PC-3 (cell line): ENCODE measurements at places on chromosomes 16 and 17. TPM values are rescaled to one million over a fixed set of nuclear protein-coding genes. Genes with fewer than 3 reads are reported as not detected.

DNA sequence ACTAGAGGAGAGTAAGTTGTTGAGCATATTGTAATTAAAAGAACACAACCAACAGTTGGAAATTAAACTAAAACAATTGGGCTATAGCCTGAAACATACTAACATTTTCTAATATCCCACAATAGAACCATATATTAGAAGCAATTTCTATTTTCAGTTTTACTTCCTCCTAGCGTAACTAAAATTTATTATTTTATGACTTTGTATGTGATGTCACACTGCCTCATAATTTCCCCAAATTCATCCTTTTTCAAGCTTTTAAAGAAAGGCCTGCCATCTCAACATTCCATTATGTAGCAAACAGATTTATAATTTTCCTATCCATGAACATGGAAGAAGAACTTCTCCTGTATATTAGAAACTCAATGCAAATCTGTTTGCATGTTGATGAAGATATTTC lies 110.2 kb downstream of the HS3ST3A1 start:
- no peak for DNase-seq

DNA sequence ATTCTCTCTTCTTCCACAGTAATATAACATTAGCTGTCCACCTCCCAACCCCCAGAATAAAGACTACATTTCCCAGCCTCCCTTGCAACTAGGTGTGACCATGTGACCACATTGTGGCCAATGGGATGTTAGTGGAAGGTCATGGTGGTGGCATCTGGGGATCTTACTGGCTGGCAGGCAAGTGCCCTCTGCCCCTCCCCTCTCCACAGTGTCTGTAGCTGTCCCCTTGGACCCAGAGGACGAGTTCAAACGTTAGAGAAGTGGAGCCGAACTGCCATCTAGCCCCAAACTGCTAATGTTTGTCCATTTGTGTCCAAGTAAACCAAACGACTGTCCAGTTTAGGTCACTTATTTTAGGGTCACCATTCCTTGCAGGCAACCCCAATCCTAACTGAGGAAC lies 26.6 kb upstream of the KCNG4 start:
- peak; percentile 51 for DNase-seq

DNA sequence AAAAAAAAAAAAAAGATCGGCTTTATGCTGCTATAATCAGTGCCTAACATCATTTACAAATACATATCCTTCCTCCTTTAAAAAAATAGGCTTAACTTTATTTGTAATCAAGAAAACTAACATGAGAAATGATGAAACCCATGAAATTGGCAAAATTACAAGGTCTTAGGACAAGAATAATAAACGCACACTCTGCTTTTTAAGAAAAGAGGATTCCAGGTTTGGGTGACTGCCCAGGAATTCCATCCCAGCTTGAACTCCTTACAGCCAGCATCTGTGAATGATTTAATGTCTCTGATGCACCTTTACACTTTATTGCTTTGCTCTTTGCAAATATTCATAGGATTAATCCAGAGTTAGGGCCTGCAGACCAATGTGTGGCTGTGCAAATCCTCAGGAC lies 196.0 kb downstream of the CBLN1 start:
- no peak for DNase-seq

- no peak for DNase-seq
Measured at GRCh38 chr16:47687694-47688093, 226.6 kb downstream of the PHKB start.

DNA sequence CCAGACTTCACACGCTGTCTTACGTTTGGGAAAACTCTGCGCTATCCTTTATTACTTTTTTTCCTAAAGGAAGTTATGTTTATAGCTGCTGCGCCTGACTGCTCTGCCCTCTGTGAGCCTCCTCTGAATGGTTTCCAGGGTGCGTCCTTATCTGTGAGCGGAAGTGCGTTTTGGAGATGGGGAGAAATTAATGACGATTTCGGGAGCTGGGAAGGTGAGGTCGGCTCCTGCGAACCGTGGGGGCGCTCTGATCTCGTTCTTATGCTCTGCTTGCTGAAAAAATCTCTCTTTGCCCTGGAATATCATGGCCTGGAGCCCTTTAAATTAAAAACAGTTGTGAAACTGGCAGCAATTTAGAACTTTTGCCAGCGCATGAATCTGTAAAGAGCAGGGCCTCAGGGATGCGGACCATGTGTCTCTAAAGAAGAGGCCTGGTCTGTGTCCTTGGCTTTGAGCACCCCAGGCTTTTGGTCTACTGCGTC lies 135.7 kb upstream of the ZFHX3 start:
- DNase-seq, result no peak

Gene SGCA
- not detected in 2 replicates for total RNA-seq

Gene KCNJ16
- not detected in 2 replicates for total RNA-seq

- peak; percentile 2 for DNase-seq
Measured at GRCh38 chr16:26569793-26570192, 496.9 kb upstream of the C16orf82 start.

- DNase-seq, result no peak
Measured at GRCh38 chr16:53285236-53285635, 149.0 kb upstream of the RBL2 start.

- no peak for DNase-seq
Measured at GRCh38 chr17:8572764-8573163, 57.8 kb downstream of the MYH10 start.

- DNase-seq, result no peak
Measured at GRCh38 chr17:7343250-7343649, 6.9 kb downstream of the ACAP1 start.

Gene FAM171A2
- 16.3 and 22.6 TPM in 2 replicates for total RNA-seq

Gene OR3A3
- total RNA-seq, result not detected in 2 replicates

DNA sequence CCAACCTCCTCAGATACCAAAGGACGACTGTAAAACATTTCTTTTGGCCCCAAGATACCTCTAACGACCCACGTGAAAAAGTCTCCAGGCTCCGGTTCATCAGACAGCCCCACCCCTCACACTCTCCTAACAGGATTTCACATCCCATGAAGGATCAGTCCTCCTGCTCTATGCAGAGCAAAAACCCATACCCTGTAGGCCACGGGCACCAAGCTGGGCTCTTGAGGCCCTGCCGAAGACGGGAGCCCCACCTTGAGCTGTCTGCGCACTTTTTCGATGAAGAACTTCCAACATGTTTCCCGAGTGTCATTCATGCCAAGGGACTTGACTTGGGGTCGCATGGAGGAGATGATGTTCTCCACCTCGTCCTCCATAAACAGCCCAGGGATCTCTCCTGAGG lies 89.9 kb downstream of the PGS1 start:
- DNase-seq, result no peak

DNA sequence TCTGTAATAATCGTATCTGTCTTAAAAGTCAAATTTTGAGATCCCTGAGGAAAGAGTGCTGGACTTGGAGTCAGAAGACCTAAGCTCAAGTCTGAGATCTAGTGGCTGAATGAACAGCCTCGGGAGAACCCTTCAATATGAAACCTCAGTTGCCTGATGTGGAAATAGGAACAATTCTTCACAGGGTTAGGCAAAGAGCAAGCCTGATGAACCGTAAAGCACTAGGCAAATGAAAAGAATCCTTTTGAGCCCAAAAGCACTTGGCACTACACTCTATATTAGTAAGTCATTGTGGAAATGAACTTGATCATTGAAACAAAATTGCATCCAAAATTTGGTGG lies 20.2 kb downstream of the TXNDC11 start:
- DNase-seq, result no peak

Gene TMEM235
- total RNA-seq, result not detected in 2 replicates

Gene CACNG3
- not detected in 2 replicates for total RNA-seq

DNA sequence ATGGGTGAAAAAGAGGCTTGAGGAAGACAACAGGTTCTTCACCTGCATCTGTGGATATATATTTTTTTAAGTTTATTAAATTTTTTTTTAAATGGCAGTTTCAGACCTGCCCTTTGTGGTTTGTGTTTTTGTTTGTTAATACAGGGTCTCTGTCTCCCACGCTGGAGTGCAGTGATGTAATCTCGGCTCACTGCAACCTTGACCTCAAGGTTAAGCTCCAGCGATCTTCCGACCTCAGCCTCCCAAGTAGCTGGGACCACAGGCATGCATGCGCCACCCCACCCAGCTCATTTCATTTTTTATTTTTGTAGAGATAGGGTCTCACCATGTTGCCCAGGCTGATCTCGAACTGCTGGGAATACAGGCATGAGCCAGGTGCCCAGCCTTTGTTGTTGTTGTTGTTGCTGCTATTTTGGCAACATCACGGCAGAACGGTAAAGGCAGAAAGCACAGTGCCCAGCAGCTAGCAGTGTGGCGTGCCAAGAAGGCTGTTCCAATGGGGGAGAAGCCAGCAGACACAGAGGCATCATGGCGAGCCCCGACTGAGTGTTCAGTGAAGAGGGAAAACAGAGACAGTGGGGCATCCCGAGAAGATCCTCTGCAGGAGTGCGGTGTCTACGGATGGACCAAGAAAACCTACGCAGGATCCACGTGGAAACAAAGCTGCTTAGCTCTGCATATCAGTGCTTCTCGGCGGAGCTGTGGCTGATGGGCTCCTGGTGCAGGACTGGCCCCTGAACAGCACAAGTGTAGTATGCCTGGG lies 19.6 kb downstream of the TMC6 start:
- no peak for DNase-seq

DNA sequence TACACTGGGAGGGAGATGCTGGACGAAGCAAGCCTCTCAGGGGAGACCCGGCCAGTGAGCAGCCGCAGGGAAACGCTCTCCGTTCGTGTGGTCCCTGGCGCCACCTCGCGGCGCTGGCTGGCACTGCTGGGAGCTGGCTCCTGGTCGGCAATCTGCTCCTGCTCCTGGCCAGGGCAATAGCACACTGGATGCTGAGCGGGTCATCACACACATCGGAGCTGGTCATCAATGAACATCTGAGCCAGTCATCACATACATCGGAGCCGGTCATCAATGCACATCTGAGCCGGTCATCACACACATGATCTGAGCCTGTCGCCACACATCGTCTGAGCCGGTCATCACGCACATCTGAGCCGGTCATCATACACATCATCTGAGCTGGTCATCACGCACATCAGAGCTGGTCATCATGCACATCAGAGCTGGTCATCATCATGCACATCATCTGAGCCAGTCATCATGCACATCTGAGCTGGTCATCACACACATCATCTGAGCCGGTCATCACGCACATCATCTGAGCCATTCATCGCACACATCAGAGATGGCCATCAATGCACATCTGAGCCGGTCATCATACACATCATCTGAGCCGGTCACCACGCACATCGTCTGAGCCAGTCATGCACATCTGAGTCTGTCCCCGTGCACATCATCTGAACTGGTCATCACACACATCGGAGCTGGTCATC lies 217.3 kb downstream of the RBFOX3 start:
- peak; percentile 91 for DNase-seq

GRCh38 chr16:73636196-73636595 lies 588.3 kb upstream of the ZFHX3 start:
- DNase-seq, result no peak

Gene TBC1D3
- total RNA-seq, result not detected in 2 replicates

Gene DDX52
- total RNA-seq, result 12.5 and 12.9 TPM in 2 replicates

DNA sequence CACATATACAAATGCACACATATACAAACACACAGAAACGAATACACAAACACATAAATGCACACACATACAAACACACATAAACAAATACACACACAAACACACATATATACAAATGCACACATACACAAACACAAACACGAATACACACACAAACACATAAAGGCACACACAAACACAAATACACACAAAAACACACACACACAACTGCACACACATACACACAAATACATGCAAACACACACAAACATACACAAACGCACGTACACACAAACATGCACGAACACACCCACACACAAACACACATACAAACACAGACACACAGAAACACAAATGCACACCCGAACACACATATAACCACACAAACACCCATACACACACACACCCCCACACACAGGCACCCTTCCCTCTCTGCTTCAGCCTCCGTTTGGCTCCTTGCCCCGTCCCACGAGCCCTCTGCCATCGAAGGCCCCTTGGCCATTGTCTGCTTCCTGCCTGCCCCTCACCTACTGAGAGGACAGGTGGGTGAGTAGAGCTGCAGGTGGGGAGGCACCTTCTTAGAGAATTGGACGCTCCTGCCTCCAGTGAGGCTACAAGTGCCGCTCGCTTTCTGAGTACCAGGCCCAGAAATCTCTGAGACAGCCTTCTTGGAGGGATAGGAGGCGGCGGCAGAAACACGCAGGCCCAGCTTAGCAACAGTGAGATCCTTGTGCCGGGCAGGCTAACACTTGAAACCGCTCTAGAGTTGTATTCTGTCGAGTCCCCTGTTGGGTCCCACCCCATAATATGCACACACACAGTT lies 331.2 kb downstream of the FOXL1 start:
- no peak for DNase-seq

DNA sequence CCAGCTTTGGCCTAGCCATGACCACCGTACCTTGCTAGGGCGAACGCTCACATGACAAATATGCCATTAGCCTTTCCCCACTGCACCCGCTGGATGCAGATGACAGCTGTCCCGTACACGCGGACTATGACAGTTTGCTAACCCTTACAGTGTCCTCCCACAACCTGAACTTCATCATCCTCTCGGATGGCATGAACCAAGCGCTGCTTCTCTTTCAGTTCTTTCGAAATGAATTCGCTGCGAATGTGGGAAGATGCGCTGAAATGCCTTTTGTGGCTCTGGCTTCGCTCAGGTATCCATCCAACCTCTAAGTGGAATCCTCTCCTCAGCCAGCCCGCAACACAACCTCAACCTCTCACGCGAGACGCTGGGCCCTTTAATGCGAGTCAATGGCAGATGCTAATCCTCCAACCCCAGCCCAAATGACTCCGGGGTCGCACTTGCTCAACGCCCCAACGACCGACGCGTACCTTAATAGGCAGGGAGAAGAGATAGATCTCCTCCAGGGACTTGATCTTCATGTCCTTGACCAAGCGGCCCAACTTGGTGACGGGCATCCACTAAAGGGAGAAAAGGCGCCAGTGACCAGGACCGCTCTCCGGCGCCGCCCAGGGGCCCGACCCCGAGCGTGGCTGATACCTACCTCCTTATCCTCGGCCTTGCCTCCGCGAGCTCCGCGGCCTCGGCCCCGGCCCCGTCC lies 670 bp downstream of the RPS2 start:
- DNase-seq, result no peak

Gene CFAP97D1
- total RNA-seq, result 0.12 and 0.29 TPM in 2 replicates

Gene FBXO39
- not detected in 2 replicates for total RNA-seq

Gene TEDC2
- 35.5 and 44.9 TPM in 2 replicates for total RNA-seq

- peak; percentile 99 for DNase-seq
Measured at GRCh38 chr17:14205992-14206461, 30.6 kb downstream of the CDRT15 start.

Gene NQO1
- 193 and 251 TPM in 2 replicates for total RNA-seq
